ENCODE measurements at places on chromosomes 2 and 18.

- DNase-seq: no peak
Measured at GRCh38 chr18:77014538-77014937, 118.0 kb downstream of the MBP start.

GRCh38 chr18:8167026-8167425 is 442.2 kb upstream of the RAB12 start:
- no peak for DNase-seq

GRCh38 chr2:197308585-197308984 is 2.0 kb downstream of the ANKRD44 start:
- DNase-seq: no peak

DNA sequence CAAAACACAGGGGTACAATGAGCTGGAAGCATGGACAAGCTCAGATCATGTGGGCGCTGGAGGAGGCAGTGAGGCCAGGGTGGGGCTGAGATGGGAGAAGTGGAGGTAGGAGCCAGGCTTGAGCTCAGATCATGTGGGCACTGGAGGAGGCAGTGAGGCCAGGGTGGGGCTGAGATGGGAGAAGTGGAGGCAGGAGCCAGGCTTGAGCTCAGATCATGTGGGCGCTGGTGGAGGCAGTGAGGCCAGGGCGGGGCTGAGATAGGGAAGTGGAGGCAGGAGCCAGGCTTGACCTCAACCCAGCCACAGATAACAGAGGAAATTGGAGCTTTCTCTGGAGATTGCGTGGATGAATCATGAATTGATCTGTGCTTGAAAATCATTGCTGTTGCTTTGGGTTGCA is 48.3 kb upstream of the TMEM18 start:
- DNase-seq: no peak

DNA sequence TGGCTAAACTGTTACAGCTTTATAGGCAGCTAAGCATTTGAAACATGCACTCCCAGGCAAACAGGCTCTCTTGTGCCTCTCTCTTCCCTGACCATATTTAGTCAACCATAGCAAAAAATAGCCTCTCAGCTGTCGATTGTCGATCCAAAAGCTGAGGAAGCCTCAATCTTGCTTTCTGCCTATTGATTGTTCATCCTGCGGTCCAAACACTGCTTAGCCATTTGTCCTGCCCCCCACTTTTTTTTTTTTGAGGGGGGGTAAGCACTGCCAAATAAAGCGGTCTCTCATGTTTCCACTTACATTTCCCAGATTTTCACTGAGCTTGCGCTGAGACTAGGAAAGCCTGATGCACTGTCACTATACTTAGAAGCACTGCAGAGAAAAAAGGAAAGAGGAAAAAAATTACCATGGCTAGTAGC is 90.8 kb downstream of the MIB1 start:
- no peak for DNase-seq

DNA sequence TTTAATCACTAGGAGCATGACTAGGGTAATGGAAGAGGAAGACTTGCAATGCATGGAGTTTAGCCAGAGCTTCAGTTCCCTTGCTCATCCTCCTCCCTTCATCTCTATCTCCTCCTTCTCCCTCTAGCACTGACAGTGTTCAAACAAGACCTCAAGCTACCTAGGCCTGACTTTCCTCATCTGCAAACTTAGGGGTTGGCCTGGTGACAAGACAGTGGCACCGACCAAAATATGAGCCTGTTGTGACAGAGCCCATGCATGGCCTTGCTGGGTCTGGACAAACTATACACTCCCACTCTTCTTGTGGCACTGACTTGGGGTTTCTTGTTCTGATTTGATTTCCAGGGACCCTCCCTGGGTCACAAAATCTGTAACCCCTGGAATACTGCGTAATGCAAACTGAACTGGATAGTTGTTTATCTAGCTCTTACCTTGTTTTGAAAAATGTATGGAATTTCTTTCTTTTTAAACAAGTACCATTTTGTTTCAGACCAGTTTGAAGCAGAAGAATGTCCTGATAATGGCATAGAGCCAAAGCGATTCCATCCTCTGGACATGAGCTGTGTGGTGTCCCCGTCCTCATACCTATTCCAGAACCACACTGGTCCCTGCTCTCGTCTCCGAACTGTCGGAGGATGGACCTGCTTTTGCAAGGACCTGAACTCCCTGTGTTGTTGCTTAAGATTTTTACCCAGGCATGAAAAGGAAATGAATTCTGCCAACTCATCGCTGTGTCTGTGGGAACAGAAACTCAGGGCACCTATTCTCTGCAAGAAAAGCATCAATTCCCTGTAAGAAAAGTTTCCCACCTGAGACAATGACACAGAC is 33.4 kb upstream of the PPP4R1 start:
- no peak for DNase-seq

- DNase-seq: no peak
Measured at GRCh38 chr2:72182547-72182946, 34.9 kb upstream of the CYP26B1 start.

DNA sequence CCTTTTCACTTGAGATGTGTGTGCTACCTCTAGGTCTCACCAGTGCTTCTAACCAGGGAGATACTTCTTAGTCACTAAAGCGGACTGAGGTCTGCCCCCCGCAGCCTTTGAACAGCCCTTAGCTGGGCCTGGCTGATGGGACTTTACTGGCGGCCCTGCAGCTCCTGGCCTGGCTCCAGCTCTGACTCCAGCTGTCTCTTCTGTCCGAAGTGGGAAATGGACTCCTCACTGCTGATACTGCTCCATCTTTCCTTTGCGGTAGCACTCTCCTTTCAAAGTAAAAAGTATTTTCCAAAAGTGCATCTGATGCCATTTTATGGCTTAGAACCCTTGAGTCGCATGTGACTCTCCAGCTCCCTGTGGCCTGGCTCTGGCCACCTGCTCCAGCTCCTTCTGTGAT is 64.5 kb downstream of the ATP9B start:
- DNase-seq: no peak

DNA sequence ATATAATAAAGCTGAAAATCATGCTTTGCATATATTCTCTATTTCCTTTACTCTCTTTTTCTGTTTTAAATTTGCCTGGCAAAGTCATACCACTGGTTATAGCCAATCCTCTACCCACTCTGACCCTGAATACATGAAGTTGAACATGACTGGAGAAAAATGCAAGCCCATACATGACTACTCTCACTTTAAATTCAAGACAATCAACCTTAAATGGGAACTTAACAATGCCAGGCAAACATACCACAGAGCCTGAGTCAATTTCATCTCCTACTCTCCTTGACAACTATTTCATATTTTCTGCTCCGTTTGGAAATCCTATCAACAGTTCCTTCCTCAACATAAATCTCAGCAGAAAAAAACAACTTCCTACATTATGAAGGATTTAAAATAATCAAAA is 22.6 kb downstream of the RAD51AP2 start:
- DNase-seq: no peak

DNA sequence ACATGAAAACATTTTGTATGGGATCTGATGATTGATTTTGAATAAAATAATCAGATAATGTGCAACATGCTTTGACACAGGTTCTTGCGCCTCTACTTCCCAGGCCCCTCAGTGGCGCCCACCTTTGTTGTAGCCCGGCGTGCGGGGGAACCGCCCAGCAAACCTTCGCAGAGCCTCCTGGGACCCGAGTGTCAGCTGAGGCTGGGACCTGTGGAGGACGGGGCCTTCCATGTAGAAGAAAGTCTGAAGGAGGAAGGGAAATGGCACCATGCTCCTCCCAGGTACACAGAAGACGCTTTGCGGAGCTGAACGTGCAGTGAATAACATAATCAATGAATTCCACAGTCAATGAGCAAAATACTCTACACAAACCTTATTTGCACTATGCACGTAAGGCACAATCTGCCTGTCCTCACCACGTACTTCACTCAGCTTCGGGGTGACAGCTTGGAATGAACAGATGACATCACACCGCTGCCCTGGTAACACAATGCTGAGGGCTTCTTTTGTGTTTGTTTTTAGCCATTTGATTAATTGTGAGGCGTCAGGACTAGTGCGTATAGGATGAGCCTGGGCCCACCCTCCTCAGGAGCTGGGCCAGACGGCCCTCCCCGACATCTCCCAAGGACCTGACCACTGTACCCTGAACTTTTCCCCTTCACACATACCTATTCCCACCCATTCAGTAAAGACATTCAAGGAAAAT is 78.1 kb downstream of the TWIST2 start:
- DNase-seq: no peak

DNA sequence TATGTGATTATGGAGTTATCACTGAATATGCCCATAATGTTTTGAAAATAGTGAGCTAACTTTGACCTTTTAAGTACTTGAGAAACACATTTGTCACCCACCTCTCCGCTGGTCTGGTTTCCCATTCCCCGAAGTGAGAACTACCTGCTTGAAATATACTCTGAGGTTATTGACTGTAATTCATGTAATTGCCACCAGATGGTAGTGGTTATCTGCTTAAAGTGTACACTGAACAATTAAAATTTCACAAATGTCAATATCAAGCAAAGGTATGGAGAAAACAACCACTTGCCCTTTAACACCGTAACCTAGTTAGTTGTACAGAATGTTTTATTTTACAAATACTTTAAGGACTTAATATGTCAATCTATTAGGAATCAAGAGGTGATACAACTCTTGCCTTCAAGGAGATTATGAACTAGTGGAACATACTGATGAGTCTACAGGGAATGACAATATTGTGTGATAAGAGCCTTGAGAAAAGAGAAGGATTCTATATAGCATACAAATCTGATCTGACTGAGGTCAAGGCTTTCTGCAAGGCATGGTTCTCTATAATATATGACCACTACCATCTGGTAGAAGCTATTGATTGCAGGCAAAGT is 316.8 kb upstream of the KCNH7 start:
- no peak for DNase-seq

GRCh38 chr2:147231081-147231480 is 613.7 kb upstream of the ACVR2A start:
- no peak for DNase-seq

GRCh38 chr2:158912112-158912511 is 56.3 kb upstream of the TANC1 start:
- no peak for DNase-seq

DNA sequence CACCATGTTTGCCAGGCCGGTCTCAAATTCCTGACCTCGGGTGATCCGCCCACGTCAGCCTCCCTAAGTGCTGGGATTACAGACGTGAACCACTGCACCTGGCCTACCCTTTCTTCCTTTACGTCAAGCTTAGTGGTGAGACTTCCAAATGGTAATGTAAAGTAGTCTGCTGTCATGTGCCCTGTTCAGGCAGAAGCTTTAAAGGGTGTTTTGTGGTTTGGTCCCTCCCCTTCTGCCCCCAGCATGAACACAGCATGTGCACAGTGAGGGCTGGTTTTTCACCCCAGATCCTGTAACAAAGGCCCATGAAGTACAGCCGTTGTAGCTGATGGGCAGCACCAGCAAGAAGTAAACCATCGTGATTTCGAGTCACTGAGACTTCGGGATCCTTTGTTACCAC is 2.7 kb upstream of the DTYMK start:
- DNase-seq: no peak

DNA sequence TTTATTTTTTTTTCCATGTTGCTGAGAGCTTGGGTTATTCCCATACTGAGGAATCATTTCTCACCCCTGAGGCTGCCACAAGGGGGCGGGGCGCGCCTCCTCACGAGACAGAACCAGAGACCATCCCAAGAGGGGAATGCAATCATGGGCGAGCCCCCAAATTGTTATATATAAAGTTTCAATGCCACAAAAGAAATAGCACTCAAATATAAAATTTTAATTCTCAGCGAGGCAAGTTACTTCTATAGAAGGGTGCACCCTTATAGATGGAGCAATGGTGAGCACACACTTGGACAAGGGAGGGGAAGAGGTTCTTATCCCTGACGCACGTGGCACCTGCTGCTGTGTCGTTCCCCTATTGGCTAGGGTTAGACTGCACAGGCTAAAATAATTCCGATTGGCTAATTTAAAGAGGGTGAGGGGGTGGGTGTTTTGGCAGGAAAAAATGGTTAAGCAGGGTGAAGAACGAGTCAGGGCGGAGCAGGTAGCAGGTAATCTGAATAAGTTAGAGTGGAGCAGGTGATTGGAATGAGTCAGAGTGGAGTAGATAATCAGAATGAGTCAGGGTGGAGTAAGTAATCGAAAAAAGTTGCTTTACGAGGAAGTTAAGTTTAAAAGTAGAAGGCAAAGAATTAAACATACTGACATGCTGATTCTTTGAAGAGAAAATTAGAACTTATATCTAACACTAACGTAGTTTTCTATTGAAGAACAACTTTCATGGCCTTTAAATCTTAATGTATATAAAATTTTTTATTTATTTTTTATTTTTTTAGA is 177.5 kb downstream of the MTCL1 start:
- no peak for DNase-seq

DNA sequence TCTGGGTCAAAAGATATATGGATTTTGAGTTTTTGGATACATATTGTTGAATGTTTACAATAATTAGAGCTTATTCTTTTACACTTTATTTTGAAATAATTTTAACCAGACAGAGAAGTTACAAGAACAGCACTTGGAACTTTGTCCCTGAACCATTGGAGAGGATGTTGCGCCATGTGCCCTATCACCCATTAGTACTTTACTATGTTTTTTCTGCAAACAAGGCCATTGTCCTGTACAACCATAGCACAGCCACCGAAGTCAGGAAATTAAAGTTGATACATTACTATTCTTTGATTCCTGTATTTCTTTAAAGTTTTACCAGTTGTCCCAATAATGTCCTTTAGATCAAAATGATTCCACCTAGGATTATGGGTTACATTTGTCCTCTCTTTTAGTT is 188.8 kb downstream of the ACKR3 start:
- DNase-seq: no peak

DNA sequence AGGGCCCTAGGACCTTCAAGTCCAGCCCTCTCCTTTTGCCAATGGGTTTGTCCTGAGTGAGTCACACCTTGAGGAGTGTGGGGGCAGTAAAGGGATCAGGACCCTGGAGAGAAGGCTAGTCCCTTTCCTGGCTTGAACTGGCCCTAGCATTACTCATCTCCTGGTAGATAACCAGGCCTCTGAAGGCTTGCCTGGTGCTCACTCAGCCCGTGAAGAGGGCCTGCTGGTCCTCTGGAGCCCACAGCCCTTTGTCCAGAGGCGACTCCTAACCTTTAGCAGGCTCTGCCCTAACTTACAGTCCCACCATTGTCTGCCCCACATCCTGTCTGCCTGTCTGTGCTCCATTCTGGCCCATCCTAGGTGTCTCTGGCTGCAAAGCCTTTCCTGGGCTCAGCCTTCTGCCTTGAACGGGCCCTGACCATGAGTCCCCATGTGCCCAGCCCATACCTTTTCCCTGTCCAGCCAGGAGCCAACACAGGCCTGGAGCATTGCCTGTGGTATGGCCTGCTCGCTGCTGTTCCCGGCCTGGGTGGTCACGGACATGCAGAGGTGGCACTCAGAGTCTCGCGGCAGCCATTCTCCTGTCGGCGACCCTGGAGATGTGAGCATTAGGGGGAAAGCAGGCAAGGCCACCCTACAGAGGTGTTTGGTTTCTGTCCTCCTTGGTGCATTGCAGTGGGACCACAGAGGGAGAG is 5.0 kb downstream of the SFTPB start:
- no peak for DNase-seq

Measured in T-cell (primary cell).